ENCODE measurements at places on chromosomes 7 and 10.

DNA sequence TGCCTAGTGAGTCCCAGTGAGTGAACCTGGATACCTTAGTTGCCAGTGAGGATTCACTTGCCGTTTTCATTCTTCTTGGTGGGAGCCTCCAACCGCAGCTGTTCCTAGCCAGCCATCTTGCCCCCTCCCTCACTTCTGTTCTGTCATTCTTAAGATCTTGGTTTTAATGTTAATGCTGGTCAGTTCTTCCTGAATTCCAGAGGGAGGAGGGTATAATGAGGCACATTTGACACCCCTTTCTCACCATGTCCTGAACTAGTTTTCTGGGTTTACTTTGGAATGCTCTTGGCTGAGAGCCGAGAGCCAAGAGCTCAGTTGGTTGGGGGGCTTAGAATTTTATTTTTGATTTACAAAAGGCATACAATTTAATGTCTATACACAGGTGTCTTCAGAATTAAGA is 78.5 kb upstream of the ADCY1 start:
- no peak for DNase-seq

DNA sequence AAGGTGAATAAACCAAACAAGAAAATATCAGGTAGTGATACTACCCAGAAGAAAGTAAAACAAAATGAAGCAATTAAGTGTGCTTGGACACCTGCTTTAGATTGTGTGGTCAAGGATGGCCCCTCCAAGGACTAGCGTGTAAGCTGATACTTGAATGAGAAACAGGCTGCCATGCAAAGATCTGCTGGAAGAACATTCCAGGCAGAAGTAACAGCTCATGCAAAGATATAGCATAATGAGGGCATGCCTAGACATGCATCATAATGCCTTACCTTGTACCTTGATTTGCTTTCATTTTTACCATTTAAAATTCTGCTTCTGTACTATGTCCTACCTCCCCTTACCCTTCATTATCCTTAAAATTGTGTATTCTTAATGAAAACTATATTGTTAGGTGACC is 74.8 kb upstream of the HDAC9 start:
- peak; percentile 70 for DNase-seq

DNA sequence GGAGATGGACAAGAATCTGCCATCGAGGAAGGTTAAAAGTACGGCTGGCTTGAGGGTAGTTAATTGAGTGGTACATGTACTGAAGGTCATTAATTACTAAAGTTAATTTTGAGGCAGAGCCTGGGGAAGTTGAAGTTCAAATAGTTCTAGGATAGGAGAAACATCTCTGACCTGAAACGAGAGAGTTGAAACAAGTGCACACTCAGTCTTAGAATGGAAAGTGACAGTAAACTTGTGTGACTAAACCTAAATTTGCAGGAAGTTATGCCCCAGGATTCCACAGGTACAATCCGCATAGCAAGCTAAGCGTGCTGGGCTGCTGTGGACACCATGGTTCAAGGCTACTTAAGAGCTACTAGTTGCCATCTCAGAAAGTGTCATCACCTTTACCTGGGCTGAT is 209.9 kb downstream of the CHCHD3 start:
- DNase-seq = no peak

GRCh38 chr10:125008689-125009638 is 67.0 kb downstream of the ZRANB1 start:
- DNase-seq = no peak

GRCh38 chr10:127374901-127375300 is 174.2 kb upstream of the NPS start:
- no peak for DNase-seq

DNA sequence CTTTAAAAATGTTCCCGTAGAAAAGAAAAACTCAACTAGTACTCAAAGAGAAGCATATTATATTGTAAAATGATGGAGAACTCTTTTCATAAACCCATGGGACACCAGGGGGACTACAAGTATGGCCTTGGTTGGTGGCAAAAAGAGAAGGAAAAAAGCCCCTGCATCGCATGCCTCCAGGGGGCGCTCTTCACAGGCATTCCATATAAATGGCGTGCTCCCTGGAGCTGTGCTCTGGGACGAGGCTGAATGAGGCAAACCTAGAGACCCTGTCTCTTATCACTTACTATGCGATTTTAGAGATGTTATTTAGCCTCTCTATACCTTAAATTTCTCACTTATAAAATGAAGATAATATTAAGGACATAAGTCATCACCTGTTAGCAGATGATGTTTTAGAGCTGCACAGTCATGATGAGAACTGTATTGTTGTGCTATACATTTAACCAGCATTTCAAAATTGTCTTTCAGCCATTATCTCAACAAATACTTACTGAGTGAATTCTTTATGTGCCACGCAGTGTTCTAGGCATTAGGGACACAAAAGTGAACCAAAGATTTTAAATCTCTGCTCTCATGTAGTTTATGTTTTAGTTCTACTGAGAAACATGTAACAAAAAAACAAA is 105.8 kb downstream of the ARHGAP21 start:
- peak; percentile 63 for DNase-seq

- DNase-seq = no peak
These were observed 14.6 kb upstream of the REEP3 start for GRCh38 chr10:63506554-63506953.

DNA sequence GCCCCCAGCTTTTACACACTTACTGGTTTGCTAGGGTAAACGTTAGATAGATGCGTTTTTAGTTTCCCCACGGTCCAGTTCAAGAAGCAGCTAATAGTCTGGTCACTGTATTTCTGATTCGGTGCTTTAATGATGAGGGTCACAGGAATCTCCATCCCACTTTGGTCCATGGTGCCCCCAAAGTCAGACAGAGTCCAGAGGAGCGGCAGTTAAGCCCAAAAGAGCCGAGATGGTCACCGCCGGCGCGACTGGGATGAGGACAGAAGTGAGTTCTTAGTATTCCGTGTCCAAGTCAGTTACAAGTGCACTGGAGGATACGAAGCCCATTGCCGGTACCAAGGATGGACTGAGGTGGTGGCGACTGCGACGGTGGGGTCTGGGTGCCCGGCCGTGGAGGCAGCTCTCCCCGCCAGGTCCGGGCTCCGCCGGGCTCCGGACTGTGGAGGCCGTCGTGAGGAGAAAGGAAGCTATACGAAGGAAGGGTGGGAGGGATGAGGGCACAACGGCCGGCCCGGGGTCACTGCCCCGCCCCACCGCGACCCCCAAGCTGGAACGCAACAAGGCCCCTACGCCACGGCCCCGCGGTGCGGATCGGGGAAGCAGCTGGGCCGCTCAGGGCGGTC is 663 bp downstream of the HERPUD2 start:
- peak; percentile 27 for DNase-seq

- DNase-seq = no peak
These were observed 191.0 kb downstream of the GLI3 start for GRCh38 chr7:42045961-42046360.

GRCh38 chr10:125928928-125929585 is 32.7 kb downstream of the FANK1 start:
- no peak for DNase-seq
